Stimulated activated CD8-positive, alpha-beta memory T cell treated with anti-CD3 and anti-CD28 coated beads, Interleukin-4, amount 100 ng/mL, for 1 hour (primary cell): ENCODE measurements at places on chromosomes 12 and 14.

GRCh38 chr12:67747869-67748742, 99.6 kb downstream of the DYRK2 start:
- DNase-seq = no peak

DNA sequence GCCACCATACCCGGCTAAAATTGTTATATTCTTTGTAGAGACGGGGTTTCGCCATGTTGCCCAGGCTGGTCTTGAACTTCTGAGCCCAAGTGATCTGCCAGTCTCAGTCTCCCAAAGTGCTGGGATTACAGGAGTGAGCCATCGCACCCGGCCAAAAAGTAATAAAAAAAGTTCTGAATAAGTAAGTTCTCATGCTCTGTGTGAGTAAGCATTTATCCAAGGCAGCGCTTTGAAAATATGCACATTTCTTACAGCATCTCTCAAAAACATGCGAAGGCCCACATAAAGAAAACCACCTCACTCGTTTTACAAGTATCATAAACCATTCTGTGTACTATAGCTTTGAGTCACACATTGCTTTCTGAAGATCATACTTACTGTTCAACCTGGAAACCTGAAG, 8.6 kb downstream of the GIT2 start:
- no peak for DNase-seq

- DNase-seq = no peak
These were observed 520.7 kb downstream of the TRHDE start for GRCh38 chr12:72792889-72793288.

DNA sequence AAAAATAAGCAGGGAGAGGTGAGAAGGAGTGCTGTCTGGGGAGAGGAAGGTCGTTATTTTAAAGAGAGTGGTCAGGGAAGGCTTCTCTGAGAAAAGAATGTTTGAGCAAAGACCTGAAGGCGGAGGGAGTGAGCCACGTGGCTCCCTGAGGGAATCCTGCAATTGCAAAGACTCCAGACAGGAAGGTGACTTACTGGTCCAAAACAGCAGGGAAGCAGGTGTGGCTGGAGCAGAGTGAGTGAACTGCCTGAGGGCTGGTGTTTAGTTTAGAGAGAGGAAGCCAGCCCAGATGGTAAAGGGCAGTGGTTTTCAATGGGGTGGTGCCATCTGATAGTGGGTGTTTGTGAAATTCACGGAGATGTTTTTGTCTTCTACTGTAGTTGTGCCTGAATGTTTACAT, 58.8 kb upstream of the LTA4H start:
- DNase-seq = no peak

- DNase-seq = no peak
These were observed 12.5 kb downstream of the PRDM4 start for GRCh38 chr12:107748472-107748871.

DNA sequence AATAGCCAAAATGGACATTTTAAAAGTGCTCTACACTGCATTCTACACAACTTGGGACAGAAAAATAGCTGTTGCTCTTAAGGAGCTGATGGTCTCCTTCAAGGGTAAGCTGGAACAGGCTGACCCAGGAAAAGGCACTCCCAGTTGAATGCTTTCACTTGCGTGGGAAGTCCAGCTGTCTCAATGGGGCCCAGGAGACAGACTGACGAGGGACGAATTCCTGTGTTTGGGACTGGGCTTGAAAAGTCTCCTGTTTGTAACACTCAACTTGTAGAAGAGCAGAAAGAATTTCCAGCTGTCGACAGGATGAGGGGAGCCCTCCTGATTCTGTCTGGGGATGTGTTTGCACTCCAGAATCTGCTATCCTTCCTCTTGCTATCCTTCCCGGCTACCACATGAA, 180.8 kb downstream of the ZFP36L1 start:
- DNase-seq = no peak

DNA sequence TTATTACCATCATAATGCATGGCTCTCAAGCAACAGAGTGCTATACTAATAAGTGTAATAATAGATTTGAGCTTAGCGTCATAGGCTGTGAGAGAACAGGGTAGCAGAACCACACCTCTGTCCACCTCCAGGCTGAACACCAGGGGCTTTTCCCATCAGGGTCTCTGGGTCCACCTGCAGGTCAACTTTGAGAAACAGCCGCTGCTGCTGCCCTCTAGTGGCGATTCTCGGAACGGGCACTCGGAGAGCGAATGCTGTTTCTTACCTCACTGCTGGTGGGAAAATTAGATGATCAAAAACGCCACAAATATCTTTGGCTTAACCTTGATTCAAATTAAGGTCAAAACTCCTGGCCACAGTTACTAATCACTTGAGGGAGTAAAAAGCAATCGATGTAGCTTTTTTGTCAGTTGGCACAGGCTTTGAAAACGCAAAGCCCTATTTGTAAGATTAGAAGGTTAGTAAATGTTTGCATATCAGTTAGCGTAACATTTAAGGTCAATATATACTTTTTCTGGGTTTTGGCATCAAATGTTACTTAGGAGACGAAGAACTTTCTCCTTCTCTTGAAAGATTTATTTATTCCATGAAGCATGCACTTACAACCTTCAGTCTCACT, 127.9 kb upstream of the TMEM132D start:
- DNase-seq = peak; percentile 21

DNA sequence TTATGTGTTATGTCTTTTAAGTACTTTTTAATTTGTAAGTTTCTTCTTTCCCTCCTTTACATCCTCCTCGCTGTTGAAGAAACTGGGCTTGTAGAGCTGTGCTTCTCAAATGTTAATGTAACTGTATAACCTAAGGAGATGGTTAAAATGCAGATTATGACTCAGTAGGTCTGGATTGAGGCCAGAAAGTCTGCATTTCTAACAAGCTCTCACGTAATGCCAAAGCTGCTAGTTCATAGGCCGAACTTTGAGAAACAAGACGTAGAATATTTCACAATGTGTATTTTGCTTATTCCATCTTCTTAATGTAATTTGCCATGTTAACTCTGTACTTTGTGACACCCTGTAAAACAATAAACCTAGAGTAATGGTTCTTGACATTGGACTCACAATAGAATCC, 193.3 kb upstream of the SYT1 start:
- no peak for DNase-seq

- DNase-seq = no peak
These were observed 11.0 kb downstream of the PRPH start for GRCh38 chr12:49305762-49306510.

GRCh38 chr14:56474419-56475022, 105.1 kb upstream of the TMEM260 start:
- no peak for DNase-seq

GRCh38 chr14:38873941-38874612, 229.0 kb downstream of the SEC23A start:
- DNase-seq = no peak

- DNase-seq = no peak
These were observed 10.9 kb downstream of the ZNF664 start for GRCh38 chr12:123983822-123984485.

DNA sequence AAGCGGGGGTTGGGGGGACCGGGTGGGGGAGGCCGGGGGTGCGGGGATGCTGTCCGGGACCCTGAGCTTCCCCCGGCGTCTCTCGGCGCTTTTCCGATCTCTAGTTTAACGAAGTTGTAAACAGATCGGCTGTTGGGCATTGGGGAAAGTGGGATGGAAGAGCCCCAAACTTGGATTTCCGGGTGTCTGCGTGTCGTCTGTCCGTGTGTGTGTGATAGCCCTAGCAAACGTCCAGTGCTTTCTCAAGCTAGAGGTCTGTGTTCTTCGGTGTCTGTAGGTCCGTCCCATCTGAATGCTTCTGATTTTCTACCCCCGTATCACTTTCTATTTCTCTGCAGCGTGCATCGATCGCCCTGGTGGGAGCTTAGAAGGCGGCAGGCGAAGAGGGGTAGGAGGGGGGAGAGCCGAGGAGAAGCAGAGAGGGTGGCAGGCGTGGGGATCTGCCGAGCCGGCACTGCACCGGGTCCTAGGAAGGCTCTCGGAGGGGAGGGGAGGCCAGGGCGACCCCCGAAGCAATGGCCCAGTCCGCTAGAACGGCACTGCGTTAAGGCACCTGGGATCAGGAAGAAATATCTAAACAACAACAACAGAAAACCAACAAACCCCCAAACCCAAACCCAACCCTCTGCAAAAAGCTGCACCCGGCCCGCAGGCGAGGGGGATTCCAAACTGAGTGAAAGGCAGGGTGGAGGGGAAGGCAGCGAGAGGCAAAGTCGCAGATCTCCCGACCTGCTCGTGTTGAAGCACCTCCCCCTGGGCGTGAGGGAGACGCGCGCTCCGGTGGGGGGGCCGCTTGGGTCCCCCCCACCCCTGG, 1.0 kb downstream of the KCNA1 start:
- no peak for DNase-seq

DNA sequence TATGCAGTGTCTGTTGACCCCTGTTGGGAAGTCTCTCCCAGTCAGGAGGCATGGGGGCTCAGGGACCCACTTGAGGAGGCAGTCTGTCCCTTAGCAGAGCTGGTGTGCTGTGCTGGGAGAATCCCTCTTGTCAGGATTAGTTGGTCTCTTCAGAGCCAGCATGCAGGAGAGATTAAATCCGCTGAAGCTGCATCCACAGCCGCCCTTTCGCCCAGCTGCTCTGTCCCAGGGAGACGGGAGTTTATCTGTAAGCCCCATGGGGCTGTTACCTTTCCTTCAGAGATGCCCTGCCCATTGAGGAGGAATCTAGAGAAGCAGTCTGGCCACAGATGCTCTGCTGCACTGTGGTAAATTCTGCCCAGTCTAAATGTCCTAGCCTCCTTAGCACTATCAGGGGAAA, 13.1 kb upstream of the KLRC1 start:
- DNase-seq = no peak

DNA sequence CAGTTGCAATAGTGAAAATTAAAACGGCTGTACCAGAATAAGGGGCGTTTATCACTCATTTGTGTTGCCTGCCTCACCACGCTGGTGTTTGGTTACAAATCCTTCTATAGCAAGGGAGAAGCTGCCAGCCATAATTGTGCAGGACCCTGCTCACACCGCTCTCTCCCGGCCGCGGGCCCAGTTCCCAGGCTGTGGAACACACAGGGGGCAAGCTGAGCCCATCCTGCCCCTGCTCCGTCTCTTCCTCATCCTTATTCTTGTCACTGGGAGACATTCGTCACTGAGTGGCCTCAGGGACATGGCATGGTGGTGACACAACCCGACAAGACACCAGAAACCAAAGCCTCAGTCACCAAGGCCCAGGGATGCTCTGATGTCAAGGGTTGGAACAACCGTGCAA, 116.3 kb upstream of the FKBP4 start:
- DNase-seq = no peak

GRCh38 chr14:64178814-64179213, 115.4 kb downstream of the ESR2 start:
- DNase-seq = no peak

DNA sequence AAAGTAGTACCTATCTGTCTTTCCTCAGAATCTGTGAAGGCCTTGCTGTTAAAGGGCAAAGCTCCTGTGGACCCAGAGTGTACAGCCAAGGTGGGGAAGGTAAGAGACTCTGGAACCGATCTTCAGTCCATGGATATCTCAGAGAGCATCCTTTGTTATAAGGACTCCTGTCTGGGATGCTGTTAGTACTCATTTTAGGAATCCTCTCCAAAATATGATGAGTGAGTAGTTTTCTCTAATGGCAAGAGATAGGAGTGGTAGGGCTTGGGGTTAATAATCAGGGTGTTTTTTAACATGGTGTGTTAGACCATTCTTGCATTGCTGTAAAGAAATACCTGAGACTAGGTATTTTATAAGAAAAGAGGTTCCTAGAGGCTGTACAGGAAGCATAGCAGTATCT, 1.9 kb downstream of the PARP2 start:
- no peak for DNase-seq

DNA sequence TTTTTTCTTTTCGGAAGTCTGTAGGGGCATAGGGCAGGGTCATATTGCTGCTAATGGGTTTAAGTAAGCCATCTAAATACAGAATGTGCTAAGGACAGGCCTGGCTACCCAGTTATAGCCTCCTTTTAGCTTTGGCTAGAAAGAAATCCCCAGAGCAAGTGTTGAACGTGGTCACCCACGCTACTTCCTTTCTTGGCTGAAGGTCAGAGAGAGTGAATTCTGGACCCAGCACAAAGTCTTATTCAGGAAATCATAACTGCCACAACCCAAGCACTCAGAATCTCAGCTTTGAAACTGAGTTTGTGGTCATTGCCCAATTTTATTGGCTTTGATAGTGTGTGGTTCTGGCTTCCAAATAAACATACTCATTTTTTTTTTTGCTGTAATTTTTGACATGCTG, 542.1 kb upstream of the ATP2B1 start:
- no peak for DNase-seq

DNA sequence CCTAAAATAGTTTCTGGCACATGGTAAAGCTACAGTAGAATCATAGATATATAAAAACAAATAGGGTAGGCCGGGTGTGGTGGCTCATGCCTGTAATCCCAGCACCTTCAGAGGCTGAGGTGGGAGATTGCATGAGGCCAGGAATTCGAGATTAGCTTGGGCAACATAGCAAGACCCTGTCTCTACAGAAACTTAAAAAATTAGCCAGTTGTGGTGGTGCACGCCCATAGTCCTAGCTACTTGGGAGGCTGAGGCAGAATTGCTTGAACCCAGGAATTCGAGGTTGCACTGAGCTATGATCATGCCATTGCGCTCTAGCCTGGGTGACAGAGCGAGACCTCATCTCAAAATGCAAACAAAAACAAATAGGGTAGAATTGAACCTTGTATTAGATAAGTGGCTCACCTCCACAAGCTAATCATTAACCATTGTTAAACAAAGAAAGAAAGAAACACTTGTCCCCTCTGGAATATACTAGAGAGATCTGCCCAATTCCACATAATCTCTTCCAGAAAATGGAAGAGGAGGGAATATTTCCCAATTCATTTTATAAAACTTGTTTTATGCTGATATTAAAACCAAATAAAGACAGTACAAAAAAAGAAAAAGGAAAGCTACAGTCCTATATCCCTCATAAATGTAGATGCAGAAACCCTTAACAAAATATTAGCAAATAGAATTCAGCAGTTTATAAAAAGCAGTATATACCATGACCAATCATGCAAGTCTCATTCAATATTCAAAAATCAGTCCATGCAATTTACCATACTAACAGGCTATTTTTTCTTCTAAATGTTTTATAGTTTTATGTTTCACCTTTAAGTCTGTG, 22.7 kb upstream of the DHRS2 start:
- no peak for DNase-seq

- no peak for DNase-seq
These were observed 5.7 kb upstream of the GPR65 start for GRCh38 chr14:87999277-87999676.

DNA sequence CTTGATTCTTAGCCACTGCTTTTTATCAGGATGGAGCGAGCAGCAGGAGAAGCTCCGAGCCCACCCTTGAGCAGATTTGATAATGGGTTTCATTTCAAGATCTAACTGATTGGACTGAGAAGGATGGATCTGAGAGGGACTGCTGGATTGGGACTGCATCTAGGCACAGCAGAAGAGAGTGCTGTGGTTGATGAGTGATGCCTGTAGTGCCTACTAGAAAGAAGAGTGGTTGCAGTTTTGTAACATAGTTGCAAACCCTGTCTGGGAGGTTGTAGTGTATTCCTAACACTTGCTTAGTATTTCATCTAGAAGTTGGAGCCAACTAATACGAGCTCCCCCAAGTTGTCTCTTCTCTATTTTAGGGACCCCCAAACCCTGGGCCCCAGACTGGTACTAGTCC, 88.7 kb downstream of the ASCL1 start:
- no peak for DNase-seq
